ENCODE measurements at places on chromosomes 5 and 9.

DNA sequence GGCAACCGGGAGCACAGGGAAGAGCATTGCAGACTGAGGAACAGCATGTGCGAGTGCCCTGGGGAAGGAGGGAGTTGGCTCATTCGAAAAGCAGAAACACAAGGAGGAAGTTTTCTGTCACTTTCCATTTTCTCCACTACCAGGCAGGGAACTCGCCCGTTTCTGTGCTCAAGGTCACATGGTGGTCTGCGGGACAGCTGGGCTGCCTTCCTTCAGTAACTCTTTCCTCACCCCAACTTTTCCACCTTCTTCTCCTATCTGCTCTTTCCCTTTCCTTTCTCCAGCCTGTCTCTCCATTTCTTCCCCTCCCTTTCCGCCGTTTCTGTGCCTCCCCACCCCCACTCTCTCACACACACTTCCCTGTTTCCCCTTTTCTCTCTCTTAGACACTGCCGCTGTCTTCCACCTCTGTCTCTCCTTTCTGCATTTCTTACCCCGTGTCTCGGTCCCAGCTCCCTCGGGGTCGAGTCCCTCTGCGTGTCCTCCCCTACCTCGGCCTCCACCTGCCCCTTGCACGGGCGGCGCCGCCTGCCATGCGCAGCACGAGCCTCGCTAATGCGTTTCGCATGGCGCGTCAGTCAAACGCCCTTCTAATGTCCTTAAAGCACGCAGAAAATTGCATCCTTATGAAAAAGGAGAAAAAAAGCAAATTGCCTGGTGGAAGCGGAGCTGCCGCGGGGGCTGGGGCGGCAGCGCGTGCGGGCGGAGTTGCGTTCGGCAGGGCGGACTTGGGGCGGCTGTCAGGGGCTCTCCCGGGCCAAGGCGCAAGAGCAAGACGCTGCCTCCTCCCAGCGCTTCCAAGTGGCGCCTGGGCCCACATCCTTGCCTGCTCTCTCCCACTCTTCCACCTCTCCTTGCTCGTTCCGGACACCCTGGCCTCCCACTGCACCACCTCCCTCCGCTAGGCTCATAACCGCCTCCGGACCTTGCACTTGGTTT lies 9.5 kb downstream of the BARX1 start:
- no peak for DNase-seq

DNA sequence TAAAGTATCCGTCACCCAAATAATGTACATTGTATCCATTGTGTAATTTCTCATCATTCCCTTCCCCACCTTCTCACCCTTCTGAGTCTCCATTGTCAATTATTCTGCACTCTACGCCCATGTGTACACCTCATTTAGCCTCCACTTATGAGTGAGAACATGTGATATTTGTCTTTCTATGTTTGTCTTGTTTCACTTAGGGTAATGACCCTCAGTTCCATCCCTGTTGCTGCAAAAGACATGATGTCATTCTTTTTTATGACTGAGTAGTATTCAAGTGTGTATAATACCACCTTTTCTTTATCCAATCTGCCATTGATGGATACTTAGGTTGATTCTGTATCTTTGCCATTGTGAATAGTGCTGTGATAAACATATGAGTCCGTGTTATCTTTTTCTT lies 4.9 kb upstream of the SPATA31C2 start:
- no peak for DNase-seq

- DNase-seq, result no peak
These were observed 370.0 kb downstream of the ZSWIM6 start for GRCh38 chr5:61701877-61702602.

GRCh38 chr5:82105457-82105856 lies 133.6 kb downstream of the ATG10 start:
- no peak for DNase-seq

DNA sequence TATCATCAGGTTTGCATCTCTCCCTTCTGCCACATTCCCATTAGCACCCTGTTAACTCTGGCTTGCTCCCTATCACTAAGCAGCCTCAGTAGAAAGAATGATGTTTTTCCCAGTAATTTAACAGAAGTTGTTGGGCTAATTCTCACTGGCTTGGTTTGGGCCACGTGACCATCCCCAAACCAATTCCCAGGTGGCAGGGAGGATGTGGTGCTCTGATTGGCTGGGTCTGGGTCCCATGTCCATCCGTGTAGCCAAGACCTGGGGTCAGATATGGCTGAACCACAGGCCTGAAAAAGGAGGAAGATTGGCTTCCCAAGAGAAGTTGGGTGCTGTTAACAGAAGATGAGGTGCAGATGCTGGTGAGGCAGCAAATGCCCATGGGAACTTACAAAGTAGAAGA lies 122.0 kb downstream of the BOD1 start:
- DNase-seq, result no peak

- no peak for DNase-seq
These were observed 28.4 kb upstream of the ITGA1 start for GRCh38 chr5:52759331-52759730.

DNA sequence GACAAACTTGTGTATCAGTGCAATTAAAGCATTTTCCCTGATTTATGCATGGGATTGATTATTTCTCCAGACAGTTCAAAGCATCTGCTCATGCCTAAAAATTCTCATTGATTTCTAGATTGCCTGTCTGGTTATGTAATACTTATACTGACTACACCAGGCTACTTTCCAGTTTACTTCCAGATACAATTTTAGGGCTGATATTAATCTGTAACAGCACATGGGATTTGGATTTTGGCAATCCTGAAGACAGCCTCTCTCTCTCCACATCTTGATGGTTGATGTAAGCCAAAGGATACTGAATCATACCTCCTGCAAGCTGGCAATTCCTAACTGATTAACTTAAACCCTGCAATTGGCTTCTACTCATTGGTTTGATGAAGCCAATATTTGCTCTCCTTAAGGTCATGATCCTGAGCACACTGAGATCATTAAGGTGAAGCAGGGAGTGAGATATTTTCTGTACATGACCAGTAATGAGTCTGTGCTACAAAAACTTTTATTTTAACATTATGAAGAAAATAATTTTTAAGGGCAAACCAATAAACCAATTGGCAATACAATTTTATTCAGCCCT lies 25.7 kb upstream of the FBXL7 start:
- no peak for DNase-seq

- no peak for DNase-seq
These were observed 236.3 kb upstream of the SEMA6A start for GRCh38 chr5:116810951-116811350.

Data from activated CD4-positive, alpha-beta T cell treated with anti-CD3 and anti-CD28 coated beads, Interleukin-10, Interleukin-2, amounts not matched to agents 100 ng/mL and 50 ng/mL, durations not matched to agents 16 hours and 8 hours (primary cell).